Activated naive CD8-positive, alpha-beta T cell treated with anti-CD3 and anti-CD28 coated beads, Interleukin-2, amount 10 ng/mL, durations not matched to agents 7 days and 5 days (primary cell): ENCODE measurements at places on chromosomes 5 and 9.

- no peak for DNase-seq
- no peak overlapping the region for H3K27ac ChIP-seq
- H3K27me3 ChIP-seq: peaks cover 4% of the 10 kb centered on the region
Observed at GRCh38 chr9:79134654-79135053, 437.1 kb upstream of the TLE4 start.

GRCh38 chr5:936149-937144, 43.8 kb downstream of the TRIP13 start:
- H3K4me1 ChIP-seq: peaks cover 12% of the 10 kb centered on the region
- H3K36me3 ChIP-seq: no peaks in the 10 kb centered on the region
- peaks cover 7% of the 10 kb centered on the region for H3K27me3 ChIP-seq
- no peak overlapping the region for H3K27ac ChIP-seq
- DNase-seq: no peak

GRCh38 chr5:180799902-180800801, 2.5 kb downstream of the MGAT1 start:
- peaks cover 59% of the 10 kb centered on the region for H3K4me1 ChIP-seq
- peaks cover 44% of the 10 kb centered on the region for H3K36me3 ChIP-seq
- H3K4me3 ChIP-seq: peak overlapping the region; percentile 93
- H3K27ac ChIP-seq: peak overlapping the region; percentile 59

- peaks cover 1% of the 10 kb centered on the region for H3K4me1 ChIP-seq
- no peak overlapping the region for H3K4me3 ChIP-seq
- H3K27ac ChIP-seq: no peak overlapping the region
- DNase-seq: no peak
Observed at GRCh38 chr9:94081435-94081834, 2.8 kb upstream of the PTPDC1 start.

- no peaks in the 10 kb centered on the region for H3K27me3 ChIP-seq
- peaks cover 36% of the 10 kb centered on the region for H3K36me3 ChIP-seq
- H3K4me1 ChIP-seq: peaks cover 29% of the 10 kb centered on the region
- H3K27ac ChIP-seq: peak overlapping the region; percentile 67
Observed at GRCh38 chr5:126811515-126812198, 34.7 kb downstream of the LMNB1 start.

GRCh38 chr9:132879457-132880323, 992 bp downstream of the SPACA9 start:
- H3K4me3 ChIP-seq: peak overlapping the region; percentile 81
- H3K27ac ChIP-seq: peak overlapping the region; percentile 83
- peaks cover 31% of the 10 kb centered on the region for H3K4me1 ChIP-seq
- no peak for DNase-seq
- no peaks in the 10 kb centered on the region for H3K36me3 ChIP-seq
- H3K27me3 ChIP-seq: peaks cover 4% of the 10 kb centered on the region

DNA sequence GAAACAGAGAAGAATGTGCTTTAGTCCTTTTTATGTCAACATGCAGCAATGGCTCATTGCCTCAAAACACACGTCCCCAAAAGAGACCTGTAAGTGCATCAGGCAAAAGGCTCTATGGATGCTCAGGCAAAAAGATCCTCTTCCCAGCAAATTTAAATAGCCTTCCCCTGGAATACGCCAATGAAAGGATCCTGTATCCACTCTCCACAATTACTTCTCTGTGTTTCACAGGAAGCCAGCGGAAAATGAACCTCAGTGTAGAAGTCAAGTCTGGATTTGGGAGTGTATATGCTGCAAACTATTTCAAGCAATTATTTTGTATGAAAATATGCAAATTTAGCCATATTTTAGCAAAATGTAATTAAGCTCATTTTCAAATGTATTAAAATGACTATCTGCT, 217.9 kb downstream of the EPB41L4A start:
- H3K27ac ChIP-seq: no peak overlapping the region
- no peak for DNase-seq
- no peak overlapping the region for H3K4me3 ChIP-seq

DNA sequence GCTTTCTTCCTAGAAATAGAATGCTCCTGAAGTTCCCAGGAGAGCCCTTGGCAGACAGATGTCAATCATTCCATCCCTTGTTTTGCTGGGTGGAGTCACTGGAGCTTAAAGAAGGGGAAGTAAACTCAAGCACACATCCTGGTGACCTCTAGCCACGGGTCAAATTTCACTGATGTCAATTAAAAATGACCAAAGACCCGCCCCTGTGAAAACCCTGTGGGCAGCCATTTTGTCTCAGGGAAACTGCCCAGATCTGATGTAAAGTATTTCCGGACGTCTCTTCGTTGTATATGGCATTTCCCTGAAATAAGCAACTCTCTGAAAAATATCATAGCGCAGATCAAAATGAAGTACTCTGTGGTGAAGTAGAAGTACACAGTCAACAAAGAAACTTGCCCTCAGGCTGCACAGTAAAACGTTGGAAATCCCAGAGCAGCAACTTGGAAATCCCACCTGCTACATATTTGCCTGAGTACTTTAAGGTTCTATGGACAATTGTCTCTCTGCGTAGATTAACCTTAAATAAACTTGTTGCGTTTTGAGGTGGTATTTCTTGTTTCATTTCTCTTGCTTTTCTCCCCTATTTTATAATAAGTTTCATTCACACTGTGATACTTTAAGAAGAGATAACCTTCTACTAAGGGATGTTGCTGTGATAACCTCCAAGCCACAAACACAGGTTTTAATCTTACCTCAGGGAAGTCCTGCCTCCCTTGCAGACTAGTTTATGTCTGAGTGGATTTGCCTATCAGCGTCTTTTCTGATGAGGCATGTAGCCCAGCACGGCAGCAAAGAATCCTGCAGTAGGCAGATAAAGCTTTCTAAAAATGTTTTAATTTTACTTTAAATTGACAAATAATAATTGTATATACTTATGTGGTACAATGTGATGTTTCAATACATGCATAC, 60.9 kb upstream of the PIP5K1B start:
- H3K36me3 ChIP-seq: no peaks in the 10 kb centered on the region
- H3K27ac ChIP-seq: no peak overlapping the region
- no peak for DNase-seq
- no peak overlapping the region for H3K4me3 ChIP-seq

- H3K36me3 ChIP-seq: no peaks in the 10 kb centered on the region
- no peak overlapping the region for H3K27ac ChIP-seq
- DNase-seq: no peak
- H3K27me3 ChIP-seq: peaks cover 38% of the 10 kb centered on the region
Observed at GRCh38 chr5:73319036-73319435, 129.5 kb downstream of the FOXD1 start.

- H3K36me3 ChIP-seq: no peaks in the 10 kb centered on the region
- no peaks in the 10 kb centered on the region for H3K27me3 ChIP-seq
- H3K4me3 ChIP-seq: no peak overlapping the region
- H3K27ac ChIP-seq: no peak overlapping the region
- peaks cover 3% of the 10 kb centered on the region for H3K4me1 ChIP-seq
Observed at GRCh38 chr5:68464424-68464823, 248.9 kb downstream of the PIK3R1 start.

GRCh38 chr5:61734966-61735365, 402.9 kb downstream of the ZSWIM6 start:
- DNase-seq: no peak
- no peak overlapping the region for H3K27ac ChIP-seq
- peaks cover 17% of the 10 kb centered on the region for H3K27me3 ChIP-seq
- H3K4me1 ChIP-seq: no peaks in the 10 kb centered on the region

- no peaks in the 10 kb centered on the region for H3K27me3 ChIP-seq
- H3K4me1 ChIP-seq: peaks cover 19% of the 10 kb centered on the region
- no peaks in the 10 kb centered on the region for H3K36me3 ChIP-seq
- peak within 1 kb of the TSS; percentile 100 for H3K27ac ChIP-seq
- DNase-seq: peak; percentile 92
- H3K4me3 ChIP-seq: peak within 1 kb of the TSS; percentile 98
Observed at GRCh38 chr9:27572918-27573633, at the start of gene C9orf72. Gene C9orf72 (minus strand): TSS chr9:27573481. CDS start chr9:27567120, 6,361 bp downstream.

DNA sequence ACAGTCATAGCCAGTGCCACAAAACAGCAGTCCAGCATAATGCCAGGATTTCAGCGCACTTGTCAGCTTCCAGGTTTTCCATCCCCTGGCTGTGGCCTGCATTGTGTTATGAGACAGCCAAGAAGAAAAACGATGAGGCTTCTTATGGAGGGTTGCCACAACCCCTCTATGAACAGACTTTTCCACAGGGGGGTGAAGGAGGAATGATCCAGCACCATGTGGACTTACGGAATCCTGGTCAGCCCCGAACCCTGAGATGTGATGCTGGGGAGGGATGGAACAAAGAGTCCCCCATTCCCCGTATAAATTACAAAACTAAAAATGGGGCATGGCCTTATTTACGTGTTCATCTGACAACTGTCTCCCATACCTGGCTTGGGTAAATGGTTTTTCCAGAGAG, 32.6 kb downstream of the FAXDC2 start:
- no peak overlapping the region for H3K27ac ChIP-seq
- no peak overlapping the region for H3K4me3 ChIP-seq
- H3K36me3 ChIP-seq: peaks cover 53% of the 10 kb centered on the region
- DNase-seq: no peak
- H3K4me1 ChIP-seq: peaks cover 38% of the 10 kb centered on the region

GRCh38 chr9:107489144-107489673, 360 bp downstream of the KLF4 start:
- peak overlapping the region; percentile 70 for H3K4me3 ChIP-seq
- peak overlapping the region; percentile 25 for H3K27ac ChIP-seq
- H3K27me3 ChIP-seq: peaks cover 64% of the 10 kb centered on the region
- H3K36me3 ChIP-seq: no peaks in the 10 kb centered on the region

DNA sequence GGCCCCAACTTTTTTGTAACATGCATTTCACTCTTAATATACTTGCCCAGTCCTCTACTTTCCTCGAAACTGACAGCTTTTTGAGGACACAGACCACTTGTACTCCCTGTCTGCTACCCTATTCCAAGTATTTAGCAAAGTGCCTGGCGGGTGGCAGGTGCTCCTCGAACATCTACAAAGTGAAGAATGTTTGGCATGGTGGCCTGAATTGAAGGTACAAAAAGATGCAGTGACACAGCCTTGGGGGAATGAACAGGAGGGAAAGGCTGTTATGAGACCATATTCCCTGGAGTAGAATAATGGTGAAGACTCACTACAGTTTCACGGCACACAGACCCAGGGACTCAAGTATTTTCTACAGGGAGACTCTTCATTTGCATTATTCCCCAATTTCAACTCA, 590.9 kb downstream of the PRELID2 start:
- H3K4me1 ChIP-seq: no peaks in the 10 kb centered on the region
- DNase-seq: no peak
- no peak overlapping the region for H3K4me3 ChIP-seq
- H3K36me3 ChIP-seq: no peaks in the 10 kb centered on the region
- H3K27me3 ChIP-seq: no peaks in the 10 kb centered on the region

DNA sequence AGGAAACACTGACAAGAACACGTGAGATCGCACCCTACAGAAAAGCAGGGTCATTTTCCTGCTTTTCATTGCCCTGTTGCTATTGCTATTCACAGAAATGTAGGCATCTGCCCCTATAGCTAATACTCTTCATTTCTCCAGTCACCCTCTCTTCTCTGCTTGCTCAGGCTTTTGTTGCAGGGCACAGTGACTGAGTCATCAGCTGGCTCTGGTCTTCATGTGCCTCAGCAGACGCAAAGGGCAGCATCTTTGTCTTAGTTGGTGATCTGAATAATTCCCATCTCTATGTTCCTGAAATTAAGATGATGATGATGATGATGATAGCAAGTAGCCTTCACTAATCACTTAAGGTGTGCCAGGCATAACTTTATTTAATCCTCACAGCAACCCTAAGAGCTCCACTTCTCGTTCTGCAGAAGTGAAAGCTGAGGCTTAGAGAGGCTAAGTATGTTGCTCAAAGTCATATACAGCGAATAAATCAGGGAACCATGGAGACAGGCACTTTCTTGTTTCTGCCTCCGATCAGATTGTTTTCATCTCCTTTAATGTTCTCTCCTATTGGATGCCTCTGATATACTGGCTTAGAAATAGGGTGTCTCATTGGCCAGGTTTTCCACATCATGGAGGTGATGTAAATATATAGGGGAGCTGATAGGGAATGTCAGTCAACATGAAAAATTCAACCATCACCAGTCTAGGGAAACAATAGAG, 133.0 kb upstream of the STK32A start:
- DNase-seq: no peak
- H3K4me1 ChIP-seq: no peaks in the 10 kb centered on the region
- no peaks in the 10 kb centered on the region for H3K27me3 ChIP-seq
- H3K27ac ChIP-seq: no peak overlapping the region
- no peaks in the 10 kb centered on the region for H3K36me3 ChIP-seq
- no peak overlapping the region for H3K4me3 ChIP-seq

DNA sequence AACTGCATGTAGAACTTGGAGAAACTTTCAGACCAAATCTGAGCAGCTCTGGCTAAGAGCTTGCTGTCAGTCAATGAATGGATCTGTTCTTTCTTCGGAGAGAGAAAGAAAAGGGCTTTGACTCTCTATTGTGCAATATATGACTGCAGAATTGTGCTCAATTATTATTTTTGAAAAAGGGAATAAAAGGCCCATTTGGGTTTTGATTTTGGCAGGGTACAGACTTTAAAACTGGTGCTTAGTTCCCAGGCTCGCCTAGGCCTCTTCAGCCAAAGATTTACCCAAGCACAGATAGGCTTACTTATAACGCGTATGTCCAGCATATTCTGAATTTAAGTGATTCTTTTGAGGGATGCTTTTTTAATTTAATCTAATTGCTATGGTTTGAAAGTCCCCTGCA, 59.3 kb downstream of the RETREG1 start:
- no peak overlapping the region for H3K4me3 ChIP-seq
- H3K4me1 ChIP-seq: peaks cover 10% of the 10 kb centered on the region
- peaks cover 15% of the 10 kb centered on the region for H3K36me3 ChIP-seq
- no peak overlapping the region for H3K27ac ChIP-seq
- DNase-seq: no peak
- no peaks in the 10 kb centered on the region for H3K27me3 ChIP-seq

DNA sequence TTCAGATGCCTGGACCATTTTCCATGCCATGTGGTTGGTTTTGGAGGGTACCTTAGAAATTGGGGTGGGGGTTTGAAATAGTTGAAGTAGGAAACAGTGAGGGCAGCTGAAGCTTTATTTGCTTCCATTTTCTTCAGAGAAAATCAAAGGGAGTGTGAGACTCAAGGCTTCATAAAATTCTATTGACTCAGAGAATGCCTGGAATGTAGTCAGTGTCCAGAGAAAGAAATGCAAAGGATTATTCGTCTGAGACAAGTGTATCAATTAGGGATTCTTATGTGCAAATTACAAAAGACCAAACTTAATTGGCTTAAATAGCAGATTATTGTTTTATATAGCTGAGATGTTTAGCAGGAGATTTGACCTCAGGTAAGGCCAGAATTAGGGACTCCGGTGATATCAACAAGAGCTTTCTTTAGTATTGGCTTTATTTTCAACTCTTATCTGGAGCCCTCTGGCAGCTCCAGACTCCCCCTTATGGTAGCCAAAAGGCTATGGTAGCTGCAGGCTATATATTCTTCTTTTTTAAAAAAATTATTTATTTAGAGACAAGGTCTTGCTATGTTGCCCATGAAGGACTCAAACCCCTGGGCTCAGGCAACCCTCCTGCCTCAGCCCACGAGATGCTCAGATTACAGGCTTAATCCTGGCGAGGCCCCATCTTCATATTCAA, 38.9 kb downstream of the PTTG1 start:
- H3K27ac ChIP-seq: no peak overlapping the region
- H3K27me3 ChIP-seq: no peaks in the 10 kb centered on the region
- H3K36me3 ChIP-seq: no peaks in the 10 kb centered on the region
- peaks cover 13% of the 10 kb centered on the region for H3K4me1 ChIP-seq
- no peak overlapping the region for H3K4me3 ChIP-seq
